ENCODE measurements at places on chromosomes 12 and 14.

DNA sequence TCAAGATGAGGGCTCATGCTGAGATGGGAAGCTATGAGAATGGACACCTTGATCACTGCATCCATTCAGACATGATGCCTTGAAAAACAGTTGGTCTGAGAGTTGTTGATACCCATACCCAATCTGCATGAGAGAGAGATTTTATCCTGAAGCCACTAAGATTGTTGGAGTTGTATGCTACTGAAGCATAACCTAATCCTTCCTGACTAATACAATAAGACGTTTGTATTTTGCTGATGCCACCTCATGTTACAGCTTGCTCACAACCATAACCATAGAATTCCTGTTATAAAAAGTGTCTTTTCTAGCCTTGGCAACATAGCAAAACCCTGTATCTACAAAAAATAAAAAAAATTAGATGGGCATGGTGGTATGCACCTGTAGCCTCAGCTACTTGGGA is 12.7 kb upstream of the SERPINA1 start:
- DNase-seq = no peak

- no peak for DNase-seq
Observed at GRCh38 chr14:35368139-35368460, 36.4 kb downstream of the NFKBIA start.

- DNase-seq = no peak
Observed at GRCh38 chr12:20455001-20455706, 86.8 kb downstream of the PDE3A start.

- no peak for DNase-seq
Observed at GRCh38 chr12:15344561-15344960, 22.3 kb downstream of the PTPRO start.

- DNase-seq = no peak
Observed at GRCh38 chr14:99212646-99213045, 59.4 kb downstream of the BCL11B start.

- no peak for DNase-seq
Observed at GRCh38 chr14:94031161-94031882, 5.2 kb downstream of the OTUB2 start.

DNA sequence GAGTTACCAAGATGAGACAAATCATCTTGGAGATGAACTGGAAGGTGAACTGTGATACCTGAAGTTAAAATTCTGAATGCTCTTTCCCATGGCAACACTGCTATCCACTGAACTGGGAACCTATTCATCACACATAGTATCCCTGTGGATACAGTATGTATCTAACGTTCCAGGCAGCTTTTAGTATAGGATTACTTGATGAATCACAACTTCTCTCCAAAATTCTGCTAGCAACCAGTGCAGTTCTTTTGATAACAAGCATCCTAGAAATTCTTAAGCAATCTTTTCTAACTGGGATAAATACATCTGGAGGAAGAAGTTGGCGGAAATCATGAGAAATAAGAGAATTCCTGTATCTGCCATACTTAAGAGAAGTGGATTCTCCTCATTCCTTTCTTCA is 66.4 kb downstream of the PAWR start:
- DNase-seq = no peak

- DNase-seq = no peak
Observed at GRCh38 chr12:42853370-42854140, 264.0 kb upstream of the PRICKLE1 start.

- no peak for DNase-seq
Observed at GRCh38 chr12:112327209-112327938, 54.9 kb downstream of the HECTD4 start.

DNA sequence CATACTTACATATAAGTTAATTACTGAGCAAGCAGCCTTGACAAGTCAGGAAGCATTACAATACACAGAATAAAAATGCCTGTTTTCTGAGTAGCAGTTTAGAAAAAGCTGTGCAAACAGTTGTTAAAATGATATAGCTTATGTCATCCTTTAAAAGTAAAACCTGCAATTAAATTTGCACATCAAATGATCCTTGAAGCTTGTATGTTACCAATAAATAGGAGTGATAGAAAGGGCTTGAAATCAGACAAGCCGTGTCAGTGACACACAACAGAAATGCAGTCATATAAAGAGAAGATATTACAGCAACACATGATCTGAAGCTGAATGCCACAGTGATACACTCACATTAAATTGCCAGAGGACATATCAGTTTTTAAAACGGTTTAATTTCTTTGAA is 70.0 kb downstream of the EPS8 start:
- DNase-seq = no peak
